Smooth muscle cell of the brain vasculature (primary cell): ENCODE measurements at places on chromosomes 1 and 21.
A peak's percentile ranks its signal among the peaks of the same experiment; 100 is the strongest.

DNA sequence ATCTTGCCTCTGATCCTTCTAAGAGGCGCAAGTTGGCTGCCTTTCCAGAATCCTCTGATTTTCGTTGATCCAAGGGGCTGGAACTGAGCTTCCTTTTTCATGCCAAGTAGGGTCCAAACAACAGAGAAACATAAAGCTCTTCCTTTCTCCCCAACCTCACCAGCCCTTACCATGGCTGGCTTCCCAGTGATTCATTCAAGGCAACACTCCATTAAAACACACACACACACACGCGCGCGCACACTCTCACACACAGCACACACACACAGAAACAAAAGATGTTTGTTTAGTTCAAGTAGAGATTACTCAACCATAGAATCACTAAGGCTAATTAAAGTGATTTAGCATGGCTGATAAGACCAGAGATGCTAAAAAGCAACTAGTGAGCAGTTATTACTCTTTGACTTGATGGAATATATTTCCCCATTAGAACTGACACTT, 13.0 kb upstream of the GUCA2A start:
- DNase-seq: no peak

- no peak for DNase-seq
Observed at GRCh38 chr1:53361541-53361961, 33.7 kb upstream of the LRP8 start.

GRCh38 chr1:192730198-192730597, 78.6 kb upstream of the RGS2 start:
- DNase-seq: no peak

DNA sequence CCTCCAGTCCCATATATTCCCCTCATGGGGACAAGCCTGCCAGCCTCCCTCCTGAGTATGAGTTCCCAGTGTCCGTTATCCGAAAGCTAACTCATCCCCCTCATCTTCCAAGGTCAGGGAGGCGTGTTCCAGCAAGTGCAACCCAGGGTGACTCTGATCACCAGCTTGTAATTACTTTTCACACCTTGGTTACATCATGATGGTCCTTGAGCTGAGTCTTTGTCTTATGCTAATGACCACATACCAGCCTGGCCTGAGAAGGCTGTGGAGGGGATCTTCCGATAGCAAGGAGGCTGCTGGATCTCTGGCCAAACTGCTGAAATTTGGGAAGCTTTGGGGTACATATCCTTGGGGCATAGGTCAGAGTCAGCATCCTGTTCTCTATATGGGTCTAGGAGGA, 99.6 kb downstream of the DDX20 start:
- DNase-seq: no peak

DNA sequence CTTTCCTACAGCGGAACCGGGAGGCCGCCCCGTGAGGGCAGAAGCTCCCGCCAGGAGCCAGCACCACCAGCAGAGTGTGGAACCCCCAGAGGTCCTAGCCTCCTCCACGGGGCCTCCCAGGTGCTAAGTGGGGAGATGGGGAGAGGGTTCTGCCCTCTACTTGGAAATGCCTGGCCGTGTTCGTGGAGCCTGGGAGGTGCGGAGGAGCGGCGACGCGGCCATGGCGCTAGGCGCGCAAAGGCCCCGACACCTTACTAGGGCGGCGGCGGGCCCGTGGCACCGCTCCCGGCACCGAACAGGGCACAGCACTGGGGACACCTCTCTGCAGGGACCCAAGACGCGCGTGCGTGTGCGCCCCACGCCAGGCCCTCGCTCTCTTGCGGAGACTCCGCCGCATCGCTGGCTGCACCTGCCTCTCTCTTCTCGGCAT, 1.3 kb upstream of the CACNA1E start:
- no peak for DNase-seq

GRCh38 chr1:93844262-93845045, 34.6 kb downstream of the DNTTIP2 start:
- peak; percentile 54 for DNase-seq

DNA sequence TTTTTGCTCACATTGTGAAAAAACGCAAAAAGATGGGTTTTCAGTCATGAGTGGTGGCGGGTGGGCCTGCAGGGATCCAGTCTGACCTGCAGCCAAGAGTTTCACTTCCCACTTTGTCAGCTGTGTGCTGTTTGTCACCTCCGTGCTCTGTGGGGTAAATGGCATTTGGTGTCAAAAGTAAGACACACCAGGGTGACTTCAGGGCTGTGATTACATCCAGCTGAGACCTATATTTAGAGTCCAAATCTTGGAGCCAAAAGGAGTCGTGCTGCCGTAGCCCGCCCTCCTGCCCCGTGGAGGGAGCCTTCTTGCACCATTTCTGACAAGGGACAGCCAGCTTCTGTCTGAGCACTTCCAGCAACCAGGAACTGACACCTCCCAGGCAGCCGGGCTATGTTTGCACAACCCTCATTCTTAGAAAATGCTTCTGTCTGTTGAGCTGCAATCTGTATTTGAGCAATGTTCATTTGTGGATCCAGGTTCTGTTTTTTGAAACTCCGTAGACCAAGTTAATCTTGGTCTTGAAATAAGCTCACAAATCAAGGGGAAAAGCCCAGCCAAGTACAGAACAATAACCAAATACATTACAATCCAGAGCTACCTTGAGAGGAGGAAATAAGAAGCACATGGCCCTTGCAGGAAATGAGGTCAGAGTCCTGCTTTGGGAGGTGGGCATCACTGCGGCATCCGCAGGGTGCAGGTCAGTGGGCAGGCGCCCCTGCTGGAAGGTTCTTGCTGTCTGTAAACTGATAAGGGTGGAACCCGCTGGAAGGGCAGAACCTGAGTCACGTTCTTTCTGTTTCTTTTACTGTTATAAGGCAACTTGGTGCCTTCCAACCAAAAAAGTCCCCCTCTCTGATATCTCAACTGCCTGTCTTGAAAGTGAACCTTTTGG, 14.4 kb downstream of the ABCG1 start:
- DNase-seq: no peak

- no peak for DNase-seq
Observed at GRCh38 chr21:20902998-20903397, 95.2 kb upstream of the NCAM2 start.

GRCh38 chr21:21188513-21189195, 190.4 kb downstream of the NCAM2 start:
- DNase-seq: no peak

GRCh38 chr21:34535886-34536285, 23.9 kb upstream of the KCNE1 start:
- no peak for DNase-seq

- no peak for DNase-seq
Observed at GRCh38 chr1:93692026-93692425, 10.4 kb upstream of the BCAR3 start.

- no peak for DNase-seq
Observed at GRCh38 chr21:34560021-34560420, 48.0 kb upstream of the KCNE1 start.
